ENCODE measurements at places on chromosomes 1 and 21.

DNA sequence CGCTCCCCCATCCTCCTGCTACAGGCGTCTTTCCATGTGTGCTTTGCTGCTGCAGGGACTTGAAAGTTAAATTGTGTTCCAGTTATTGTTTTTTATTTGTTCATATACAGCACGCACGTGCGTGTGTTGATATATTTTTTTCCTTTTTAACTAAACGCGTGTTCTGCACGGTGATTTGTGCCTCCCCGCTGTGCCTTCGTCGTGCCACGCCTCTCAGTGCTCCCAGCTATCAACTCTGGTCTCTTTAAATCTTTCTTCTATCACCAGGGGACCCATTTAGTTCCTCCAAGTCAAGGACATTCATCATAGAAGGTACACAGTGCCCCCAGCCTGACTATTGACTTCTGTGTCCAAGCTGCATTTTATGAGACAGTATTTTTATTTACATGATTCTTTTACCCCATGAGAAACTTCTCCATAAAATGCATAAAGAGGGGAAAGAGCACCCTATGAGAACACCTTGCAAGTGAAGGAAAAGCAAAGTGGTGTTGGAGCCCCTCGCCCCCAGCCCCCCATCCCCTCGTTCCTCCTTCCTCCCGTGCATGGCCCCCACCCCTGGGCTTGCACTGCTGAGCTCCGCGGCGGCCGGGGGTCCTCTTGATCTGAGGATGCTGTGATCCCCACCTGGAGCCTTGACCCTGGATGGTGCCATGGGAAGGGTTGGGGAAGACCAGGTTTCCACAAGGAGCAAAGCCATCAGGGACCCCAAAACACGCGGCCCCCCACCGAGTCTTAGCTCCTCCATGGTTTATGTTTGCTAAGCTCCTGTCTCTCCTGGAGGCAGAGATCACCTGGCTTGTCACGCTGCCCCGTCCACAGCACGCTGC lies 45.5 kb downstream of the KCNAB2 start:
- no peak overlapping the region for H3K4me3 ChIP-seq
- H3K36me3 ChIP-seq: peaks cover 12% of the 10 kb centered on the region
- no peak overlapping the region for H3K27ac ChIP-seq
- no peak for DNase-seq
- no peaks in the 10 kb centered on the region for H3K27me3 ChIP-seq

- no peak overlapping the region for H3K27ac ChIP-seq
- no peaks in the 10 kb centered on the region for H3K27me3 ChIP-seq
- H3K36me3 ChIP-seq: no peaks in the 10 kb centered on the region
- no peak overlapping the region for H3K4me3 ChIP-seq
- no peak for DNase-seq
These were observed 103.3 kb downstream of the SUSD4 start for GRCh38 chr1:223260712-223261111.

- no peak overlapping the region for H3K4me3 ChIP-seq
- H3K4me1 ChIP-seq: peaks cover 11% of the 10 kb centered on the region
- no peak for DNase-seq
- H3K36me3 ChIP-seq: peaks cover 52% of the 10 kb centered on the region
These were observed 34.4 kb downstream of the STX6 start for GRCh38 chr1:180988253-180988752.

DNA sequence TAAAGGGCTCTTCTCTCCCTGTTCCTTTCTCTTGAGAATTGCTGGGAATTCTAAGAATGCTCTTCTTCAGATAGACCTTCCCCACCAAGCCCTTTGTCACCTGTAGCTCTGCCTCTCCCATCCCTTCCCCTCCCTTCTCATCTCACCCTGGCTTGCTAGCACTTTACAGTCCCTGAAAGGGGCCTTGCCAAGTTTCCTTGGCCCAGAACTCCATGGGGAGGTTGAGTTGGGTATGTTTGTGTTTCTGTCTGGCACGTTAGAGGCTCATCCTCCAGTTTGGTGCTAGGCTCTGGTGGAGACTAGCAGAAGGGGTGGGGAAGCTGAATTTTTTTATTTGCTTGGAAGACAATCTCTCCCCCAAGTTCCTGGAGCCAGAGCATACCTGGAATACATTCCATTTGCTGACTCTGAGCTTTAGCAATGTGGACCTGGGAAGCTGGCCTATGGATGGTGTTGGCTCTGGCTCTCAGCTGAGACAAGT lies 4.9 kb downstream of the CGN start:
- no peaks in the 10 kb centered on the region for H3K36me3 ChIP-seq
- H3K4me3 ChIP-seq: no peak overlapping the region
- no peak for DNase-seq

GRCh38 chr1:109923131-109923945 lies 12.7 kb downstream of the CSF1 start:
- no peaks in the 10 kb centered on the region for H3K27me3 ChIP-seq
- H3K4me1 ChIP-seq: peaks cover 23% of the 10 kb centered on the region
- no peak overlapping the region for H3K4me3 ChIP-seq
- H3K27ac ChIP-seq: no peak overlapping the region

GRCh38 chr1:45887156-45887842 lies 83.9 kb downstream of the MAST2 start:
- DNase-seq: no peak
- peaks cover 8% of the 10 kb centered on the region for H3K36me3 ChIP-seq
- no peaks in the 10 kb centered on the region for H3K27me3 ChIP-seq
- H3K4me3 ChIP-seq: no peak overlapping the region
- H3K4me1 ChIP-seq: peaks cover 16% of the 10 kb centered on the region

GRCh38 chr1:43990271-43991199 lies 864 bp upstream of the CCDC24 start:
- peak overlapping the region; percentile 91 for H3K4me3 ChIP-seq
- peaks cover 5% of the 10 kb centered on the region for H3K36me3 ChIP-seq
- peaks cover 13% of the 10 kb centered on the region for H3K4me1 ChIP-seq
- no peak for DNase-seq

- no peak overlapping the region for H3K4me3 ChIP-seq
- no peak for DNase-seq
- H3K4me1 ChIP-seq: no peaks in the 10 kb centered on the region
- no peak overlapping the region for H3K27ac ChIP-seq
- H3K27me3 ChIP-seq: no peaks in the 10 kb centered on the region
These were observed 445.6 kb upstream of the ADAMTS5 start for GRCh38 chr21:27412530-27412929.

GRCh38 chr1:238710697-238711096 lies 675.7 kb upstream of the CHRM3 start:
- H3K27me3 ChIP-seq: no peaks in the 10 kb centered on the region
- no peak overlapping the region for H3K4me3 ChIP-seq
- no peaks in the 10 kb centered on the region for H3K4me1 ChIP-seq

GRCh38 chr1:82646336-82646735 lies 845.6 kb downstream of the ADGRL2 start:
- no peaks in the 10 kb centered on the region for H3K4me1 ChIP-seq
- no peak for DNase-seq
- H3K36me3 ChIP-seq: no peaks in the 10 kb centered on the region

GRCh38 chr1:64215576-64215975 lies 12.2 kb downstream of the UBE2U start:
- peaks cover 33% of the 10 kb centered on the region for H3K27me3 ChIP-seq
- H3K4me1 ChIP-seq: no peaks in the 10 kb centered on the region
- H3K36me3 ChIP-seq: no peaks in the 10 kb centered on the region

DNA sequence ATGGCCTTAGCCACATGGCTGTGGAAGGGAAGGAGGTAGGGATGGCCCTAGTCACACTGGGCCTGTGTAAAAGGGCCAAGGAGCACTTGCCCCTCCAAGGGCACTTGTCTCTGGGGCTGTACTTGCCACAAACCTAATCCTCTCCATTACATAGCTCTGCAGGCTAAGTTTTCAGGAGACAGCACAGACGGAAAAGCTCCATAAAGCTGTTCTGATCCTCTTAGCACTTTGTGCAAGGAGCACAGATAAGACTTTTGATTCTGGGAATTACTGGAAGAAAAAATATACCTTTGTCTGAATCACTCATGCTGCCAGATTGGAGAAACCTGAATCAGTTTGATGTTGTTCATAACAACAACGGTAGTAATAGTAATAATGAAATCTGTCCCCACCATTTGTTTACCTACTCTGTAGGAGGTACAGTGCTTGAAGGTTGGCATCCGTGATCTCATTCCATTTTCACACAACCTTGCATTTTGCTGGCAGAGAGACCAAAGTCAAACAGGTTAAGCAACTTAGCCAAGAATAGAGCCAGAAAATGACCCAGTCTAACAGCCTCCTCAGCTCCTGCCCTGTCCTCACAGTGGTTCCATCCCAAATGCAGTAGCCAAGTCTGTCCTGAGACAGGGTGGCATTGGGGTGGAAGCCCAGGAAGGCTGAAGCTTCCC lies 207.1 kb downstream of the ROR1 start:
- H3K27me3 ChIP-seq: peaks cover 6% of the 10 kb centered on the region
- no peak overlapping the region for H3K27ac ChIP-seq

GRCh38 chr1:169711469-169712308 lies at the start of gene SELL:
SELL (minus strand) TSS chr1:169711620; CDS start chr1:169711498, 122 bp downstream.
- peak within 1 kb of the TSS; percentile 86 for H3K27ac ChIP-seq
- H3K36me3 ChIP-seq: peaks cover 17% of the 10 kb centered on the region
- DNase-seq: peak; percentile 69
- peak within 1 kb of the TSS; percentile 93 for H3K4me3 ChIP-seq

- no peak overlapping the region for H3K27ac ChIP-seq
- H3K36me3 ChIP-seq: no peaks in the 10 kb centered on the region
- no peak overlapping the region for H3K4me3 ChIP-seq
- H3K4me1 ChIP-seq: peaks cover 6% of the 10 kb centered on the region
These were observed 1.2 kb downstream of the LMOD1 start for GRCh38 chr1:201945157-201945556.

DNA sequence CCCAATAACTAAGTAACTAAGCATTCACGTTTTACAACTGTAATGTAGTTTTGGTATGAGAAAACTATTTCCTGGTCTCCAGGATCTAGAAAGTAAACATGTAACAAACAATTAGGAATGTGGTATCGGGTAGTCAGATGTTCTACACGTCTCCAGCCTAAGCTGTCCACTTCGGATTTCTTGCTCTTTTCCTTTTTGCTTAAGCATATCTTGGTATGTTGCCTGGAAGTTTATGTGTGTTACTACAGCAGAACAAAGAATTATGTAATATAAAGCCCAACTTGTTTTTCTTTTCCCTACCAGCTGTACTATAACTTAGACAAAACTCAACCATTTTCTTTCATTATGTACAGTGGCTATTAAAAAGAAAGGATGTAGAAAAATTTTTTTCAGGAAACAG lies 20.4 kb upstream of the WARS2 start:
- H3K27ac ChIP-seq: no peak overlapping the region
- no peaks in the 10 kb centered on the region for H3K27me3 ChIP-seq
- DNase-seq: no peak
- H3K36me3 ChIP-seq: peaks cover 37% of the 10 kb centered on the region

DNA sequence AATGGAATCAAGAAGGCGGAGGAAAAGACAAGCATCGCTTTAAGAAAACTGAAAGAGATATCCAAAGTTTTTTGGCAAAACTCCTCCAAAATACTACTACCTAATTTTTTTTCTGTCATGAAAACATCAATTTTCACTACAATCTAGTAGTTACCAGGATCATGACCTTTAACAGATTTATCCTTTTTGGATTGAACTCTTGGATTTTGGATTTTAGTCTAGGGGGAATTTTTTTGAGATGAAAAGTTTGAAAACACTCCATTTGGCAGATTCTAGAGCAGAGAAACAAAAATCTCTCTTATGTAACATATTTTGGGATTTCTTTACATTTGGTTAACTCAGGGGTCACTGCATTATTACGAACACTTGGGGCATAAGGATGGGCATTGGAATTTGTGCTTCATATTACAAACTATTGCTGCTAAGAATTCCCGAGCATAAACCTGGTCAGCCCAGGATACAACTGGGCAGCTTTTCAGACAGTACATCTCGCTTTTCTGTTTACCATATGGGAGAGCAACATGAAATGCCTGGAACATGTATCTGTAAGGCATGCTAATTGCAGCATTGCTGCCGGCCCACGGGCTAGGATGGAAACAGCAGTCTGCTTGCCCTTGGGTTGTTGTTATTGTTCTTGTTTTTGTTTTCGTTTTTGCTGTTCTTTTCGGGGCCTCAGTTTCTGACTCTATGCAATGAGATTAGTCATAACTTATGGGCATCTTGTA lies 264.3 kb downstream of the RHOU start:
- H3K27me3 ChIP-seq: peaks cover 9% of the 10 kb centered on the region
- no peaks in the 10 kb centered on the region for H3K36me3 ChIP-seq
- H3K27ac ChIP-seq: no peak overlapping the region
- DNase-seq: no peak
- H3K4me1 ChIP-seq: no peaks in the 10 kb centered on the region

DNA sequence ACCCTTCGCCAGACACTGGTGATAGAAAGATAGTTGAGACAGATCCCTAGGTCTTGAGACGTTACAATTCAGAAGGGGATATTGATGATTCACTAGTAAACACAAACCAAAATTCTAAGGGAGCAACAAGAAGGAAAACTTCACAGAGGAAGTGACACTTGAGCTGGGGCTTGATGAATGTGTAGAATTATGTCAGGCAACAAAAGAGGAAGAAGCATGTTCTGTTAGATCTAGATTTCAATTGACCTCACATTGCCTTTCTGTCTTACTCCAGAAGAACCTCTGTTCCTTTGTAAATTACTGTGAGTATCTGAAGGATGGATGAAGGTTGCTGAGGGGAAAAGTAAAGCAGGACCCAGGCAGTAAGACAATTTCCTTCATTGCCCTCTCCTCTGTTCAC lies 328.2 kb downstream of the KCTD3 start:
- DNase-seq: no peak
- H3K4me3 ChIP-seq: no peak overlapping the region
- no peaks in the 10 kb centered on the region for H3K4me1 ChIP-seq
- no peaks in the 10 kb centered on the region for H3K27me3 ChIP-seq
- no peak overlapping the region for H3K27ac ChIP-seq
- no peaks in the 10 kb centered on the region for H3K36me3 ChIP-seq

DNA sequence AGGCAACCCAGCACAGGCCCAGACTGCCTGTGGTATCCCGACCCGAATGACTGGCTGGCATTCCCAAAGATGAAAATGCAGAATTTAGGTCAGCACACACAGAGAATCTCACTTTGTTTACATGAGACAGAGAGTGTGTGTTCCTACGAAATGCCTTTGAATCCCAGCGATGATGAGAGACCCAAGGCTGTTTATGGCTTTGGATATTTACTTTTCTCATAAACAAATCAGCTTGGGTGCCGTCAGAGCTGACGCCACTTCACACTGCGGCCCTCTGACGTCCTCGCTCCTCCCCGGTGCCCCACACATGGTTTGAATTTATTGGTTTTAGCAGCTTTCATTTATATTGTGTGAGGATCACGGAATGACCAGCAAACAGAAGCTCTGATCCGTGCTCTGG lies 18.7 kb downstream of the TRABD2B start:
- H3K4me3 ChIP-seq: no peak overlapping the region
- H3K36me3 ChIP-seq: no peaks in the 10 kb centered on the region
- no peak overlapping the region for H3K27ac ChIP-seq
- H3K4me1 ChIP-seq: no peaks in the 10 kb centered on the region
- no peak for DNase-seq

Measured in activated T-helper 1 cell treated with anti-CD3 and anti-CD28 coated beads, Interleukin-12 subunit alpha, Interleukin-12 subunit beta, Interleukin-2, Interleukin-4 antibody, amounts not matched to agents 30 ng/mL and 10 ng/mL and 1 ng/mL, durations not matched to agents 14 hours and 24 hours and 36 hours (primary cell).